ENCODE measurements at places on chromosomes 16 and 17.

GRCh38 chr16:88961011-88961410 lies 16.0 kb downstream of the CBFA2T3 start:
- DNase-seq, result no peak

DNA sequence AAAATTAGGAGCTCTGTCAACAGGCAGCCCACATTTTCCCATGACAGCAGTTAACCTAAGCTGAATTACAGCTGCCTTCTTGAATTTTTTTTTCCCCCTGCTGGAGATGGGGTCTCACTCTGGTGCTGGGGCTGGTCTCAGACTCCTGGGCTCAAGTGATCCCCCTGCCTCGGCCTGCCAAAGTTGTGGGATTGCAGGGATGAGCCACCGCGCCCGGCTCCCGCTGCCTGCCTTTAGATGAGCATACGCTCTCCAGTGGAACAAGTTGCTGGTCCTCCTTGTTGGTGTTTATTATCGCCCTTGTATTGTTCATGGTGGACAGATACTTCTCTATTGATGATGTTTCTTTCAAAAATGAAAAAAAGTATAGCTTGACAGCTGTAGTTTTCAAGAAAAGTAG lies 15.6 kb downstream of the PAFAH1B1 start:
- no peak for DNase-seq

DNA sequence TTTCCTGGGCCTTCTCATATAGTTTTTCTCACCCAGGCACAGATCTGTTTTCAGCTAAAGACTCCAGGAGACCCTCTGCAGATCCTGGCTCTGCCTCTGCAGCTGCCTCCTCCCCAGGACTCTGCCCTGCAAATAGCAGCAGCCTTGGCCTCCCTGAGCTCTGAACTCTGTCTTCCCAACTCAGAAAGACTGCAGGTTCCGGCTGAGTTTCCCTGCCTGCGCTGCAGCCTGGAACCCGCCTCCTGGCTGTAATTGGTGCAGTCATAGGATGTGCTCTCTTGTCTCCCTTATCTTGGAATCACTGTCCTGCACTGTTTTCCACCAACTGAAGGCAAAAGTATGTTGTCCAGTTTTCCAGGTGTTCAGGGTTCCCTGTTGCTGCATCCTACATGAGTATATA lies 14.3 kb upstream of the DNASE1 start:
- no peak for DNase-seq

DNA sequence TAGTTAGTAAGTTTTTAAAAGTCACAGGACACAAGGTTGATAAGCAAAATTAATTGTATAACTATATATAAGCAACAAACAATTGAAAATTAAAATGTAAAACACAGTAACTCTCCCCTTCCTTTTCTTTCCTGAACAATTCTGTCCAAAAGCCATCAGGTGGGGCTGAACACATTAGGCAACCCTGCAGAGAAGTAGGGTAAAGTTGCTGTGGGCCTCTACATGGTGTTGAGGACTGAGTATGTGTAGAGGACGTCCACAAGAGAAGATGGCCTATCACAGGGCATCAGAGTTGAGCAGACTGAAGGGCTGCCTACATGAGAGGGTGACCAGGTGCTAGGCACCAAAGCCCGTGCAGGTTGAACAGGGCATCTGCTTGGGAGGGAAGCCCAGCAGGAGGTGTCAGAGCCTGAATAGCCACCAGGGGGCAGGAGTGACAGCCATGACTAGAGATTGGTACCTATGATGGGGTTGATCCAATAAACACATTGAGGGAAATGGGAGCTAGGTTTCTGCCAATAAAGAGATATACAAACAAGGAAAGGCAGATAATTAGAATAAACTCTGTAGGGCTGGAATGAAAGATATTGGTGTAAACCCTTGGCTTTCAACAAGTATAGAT lies 415.1 kb downstream of the NPIPA8 start:
- DNase-seq, result no peak

DNA sequence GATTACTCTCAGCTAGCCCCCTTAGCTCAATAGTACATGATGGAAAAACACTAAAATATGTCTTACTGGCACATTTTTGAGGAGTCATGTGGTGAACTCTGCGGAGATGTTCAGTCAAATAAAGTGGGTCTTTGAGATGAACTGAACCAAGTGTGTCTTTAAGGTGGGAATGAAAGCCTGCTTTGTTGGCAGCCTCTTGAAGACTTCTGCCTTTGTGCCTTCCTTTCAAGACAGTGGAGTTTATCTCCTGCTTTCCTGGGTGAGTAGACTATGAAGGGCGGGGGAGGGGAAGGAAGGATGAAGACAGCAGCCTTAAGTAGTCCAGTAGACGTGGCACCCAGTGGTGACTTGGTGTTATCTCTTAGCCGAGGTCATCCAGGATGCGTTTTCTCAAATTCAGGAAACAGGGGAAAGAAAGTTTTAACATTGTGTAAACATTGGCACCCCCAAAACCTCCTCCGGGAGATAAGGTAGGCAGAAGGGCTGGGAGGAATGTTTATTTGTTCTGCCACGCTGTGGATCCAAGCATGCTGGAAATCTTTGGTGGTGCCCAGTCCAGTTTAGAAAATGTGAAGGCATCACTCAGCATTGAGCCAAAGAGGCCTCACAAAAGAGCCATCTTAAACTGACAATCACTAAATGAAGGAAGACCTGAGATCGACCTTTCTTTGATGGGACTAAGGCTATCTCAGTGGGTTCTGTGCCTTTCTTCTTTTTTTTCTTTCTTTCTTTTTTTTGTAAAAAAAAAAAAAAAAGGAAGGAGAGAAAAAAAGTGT lies 220.6 kb downstream of the FTO start:
- no peak for DNase-seq

- peak; percentile 55 for DNase-seq
These were observed 18.6 kb upstream of the ZNF629 start for GRCh38 chr16:30805370-30806169.

GRCh38 chr17:61519754-61520440 lies 67.7 kb downstream of the TBX4 start:
- no peak for DNase-seq
